SK-N-SH (cell line): ENCODE measurements at places on chromosomes 13 and 19. TPM values are rescaled to one million over a fixed set of nuclear protein-coding genes. Genes with fewer than 3 reads are reported as not detected.

DNA sequence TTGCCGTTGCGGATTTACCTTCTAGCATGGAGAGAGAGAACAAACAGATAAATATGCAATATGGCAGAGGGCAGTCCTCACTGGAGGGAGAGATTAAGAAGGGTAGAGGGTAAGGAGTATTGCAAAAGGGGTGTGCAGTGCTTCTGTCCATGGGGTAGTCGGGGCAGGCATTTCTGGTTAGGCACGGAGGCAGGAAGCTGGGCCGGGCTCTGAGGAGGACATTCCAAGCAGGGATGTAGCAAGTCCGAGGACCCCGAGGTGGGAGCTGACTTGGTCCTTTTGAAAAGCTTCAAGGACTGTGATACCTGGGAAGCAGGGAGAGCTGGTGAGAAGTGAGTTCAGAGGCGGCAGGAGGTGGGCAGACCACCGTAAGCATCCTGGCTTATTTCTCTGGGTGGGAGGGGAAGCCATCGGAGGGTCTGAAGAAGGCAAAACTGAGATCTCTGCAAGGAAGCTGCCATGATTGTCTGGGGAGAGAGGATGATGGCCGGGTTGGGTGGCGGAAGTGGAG, 214.9 kb downstream of the FGF9 start:
- no peaks in the 10 kb centered on the region for H3K36me3 ChIP-seq
- no peak overlapping the region for H3K4me3 ChIP-seq
- no peak for DNase-seq
- no peaks in the 10 kb centered on the region for H3K4me1 ChIP-seq

GRCh38 chr13:54611390-54611789, 1582.8 kb downstream of the OLFM4 start:
- H3K4me3 ChIP-seq: no peak overlapping the region
- H3K36me3 ChIP-seq: no peaks in the 10 kb centered on the region
- DNase-seq: no peak
- no peak overlapping the region for H3K27ac ChIP-seq
- H3K27me3 ChIP-seq: no peaks in the 10 kb centered on the region

DNA sequence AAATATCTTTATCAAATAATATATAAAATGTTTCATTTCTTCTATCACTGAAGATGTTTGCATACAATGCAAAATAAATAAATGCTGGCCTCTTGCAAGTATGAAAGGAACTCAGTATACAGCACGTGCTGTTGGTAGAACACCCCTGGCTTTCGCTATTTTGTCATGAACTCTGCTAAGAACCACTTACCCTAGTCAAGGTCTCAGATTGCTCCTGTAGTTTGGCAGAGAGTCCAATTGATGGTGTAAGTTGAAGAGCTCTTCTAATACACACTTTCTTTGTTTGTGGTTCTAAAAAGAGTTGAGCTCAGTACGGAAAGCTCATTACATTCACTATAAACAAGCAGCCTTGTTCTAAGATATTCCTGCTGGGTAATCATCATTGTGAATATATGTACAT, 1258.9 kb downstream of the EFNB2 start:
- no peaks in the 10 kb centered on the region for H3K27me3 ChIP-seq
- H3K27ac ChIP-seq: no peak overlapping the region
- DNase-seq: no peak
- H3K4me3 ChIP-seq: no peak overlapping the region
- peaks cover 18% of the 10 kb centered on the region; the same call in 1 of the 2 replicates for H3K4me1 ChIP-seq

DNA sequence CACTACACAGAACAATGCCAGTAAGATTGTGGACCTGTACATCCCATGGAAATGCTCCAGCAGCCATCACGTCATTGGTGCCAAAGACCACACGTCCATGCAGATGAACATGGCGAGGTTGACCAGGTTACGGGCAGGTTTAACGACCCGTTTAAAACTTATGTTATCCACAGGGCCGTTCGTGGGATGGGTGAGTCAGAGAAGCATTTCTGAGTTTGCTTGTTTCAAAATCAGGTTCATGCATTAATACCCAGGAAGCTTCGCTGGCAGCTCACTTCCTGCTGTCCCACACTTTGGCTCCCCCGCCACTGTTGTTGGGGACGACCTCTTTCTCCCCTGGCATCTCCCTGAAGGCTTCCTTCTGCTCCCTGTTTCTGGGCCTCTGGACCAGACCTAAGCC, 194.1 kb downstream of the USP12 start:
- H3K27me3 ChIP-seq: no peaks in the 10 kb centered on the region
- H3K4me1 ChIP-seq: no peaks in the 10 kb centered on the region

DNA sequence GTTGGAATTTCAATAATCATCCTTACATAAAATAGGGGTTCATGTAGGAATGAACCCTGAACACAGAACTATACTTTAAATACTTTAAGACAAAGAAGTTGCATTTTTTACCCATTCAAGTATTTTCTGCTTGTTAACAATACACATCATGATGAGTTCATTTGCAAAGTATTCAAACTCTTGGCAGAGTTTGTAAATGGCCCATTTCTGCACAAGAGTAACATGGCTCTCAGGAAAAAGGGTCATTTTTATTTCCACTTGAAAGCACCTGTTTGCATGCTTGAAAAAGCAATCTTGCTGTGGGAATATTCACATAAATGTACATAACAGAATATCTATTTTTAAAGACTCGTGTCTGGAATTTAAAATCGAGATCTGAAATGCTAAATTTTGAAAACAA, 18.1 kb downstream of the ESD start:
- peak overlapping the region; percentile 1; the same call in 1 of the 2 replicates for H3K27ac ChIP-seq
- DNase-seq: no peak
- no peak overlapping the region for H3K4me3 ChIP-seq
- no peaks in the 10 kb centered on the region; the same call in 1 of the 2 replicates for H3K4me1 ChIP-seq
- peaks cover 91% of the 10 kb centered on the region for H3K36me3 ChIP-seq

DNA sequence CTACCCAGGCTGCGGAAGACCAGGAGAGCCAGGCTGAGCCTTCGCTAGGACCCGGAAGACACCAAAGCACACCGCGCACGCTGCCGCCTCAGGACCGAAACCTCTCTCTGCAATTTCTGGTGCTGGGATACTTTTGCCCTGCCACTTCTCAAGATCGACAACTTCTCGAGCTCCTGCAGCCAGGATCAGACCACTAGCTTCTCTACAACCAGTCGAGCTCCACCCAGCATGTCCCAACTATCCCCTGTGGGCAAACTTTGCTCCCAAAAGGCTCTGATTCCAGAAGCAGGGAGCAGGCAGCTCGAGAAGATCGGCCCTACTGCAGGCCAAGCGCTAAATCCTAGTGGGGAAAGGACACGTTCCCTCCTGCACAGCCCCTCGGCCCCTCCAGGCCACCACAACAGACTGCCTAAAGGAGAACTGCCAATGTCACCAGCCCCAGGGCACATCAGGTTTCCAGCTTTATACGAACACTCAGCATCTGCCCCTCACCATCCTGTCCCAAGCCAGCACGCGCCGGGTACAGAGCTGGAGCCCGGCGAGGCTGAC, 979 bp downstream of the AKAP8 start:
- H3K4me3 ChIP-seq: peak overlapping the region; percentile 91
- peak; percentile 62 for DNase-seq
- H3K4me1 ChIP-seq: peaks cover 32% of the 10 kb centered on the region
- H3K27me3 ChIP-seq: no peaks in the 10 kb centered on the region

DNA sequence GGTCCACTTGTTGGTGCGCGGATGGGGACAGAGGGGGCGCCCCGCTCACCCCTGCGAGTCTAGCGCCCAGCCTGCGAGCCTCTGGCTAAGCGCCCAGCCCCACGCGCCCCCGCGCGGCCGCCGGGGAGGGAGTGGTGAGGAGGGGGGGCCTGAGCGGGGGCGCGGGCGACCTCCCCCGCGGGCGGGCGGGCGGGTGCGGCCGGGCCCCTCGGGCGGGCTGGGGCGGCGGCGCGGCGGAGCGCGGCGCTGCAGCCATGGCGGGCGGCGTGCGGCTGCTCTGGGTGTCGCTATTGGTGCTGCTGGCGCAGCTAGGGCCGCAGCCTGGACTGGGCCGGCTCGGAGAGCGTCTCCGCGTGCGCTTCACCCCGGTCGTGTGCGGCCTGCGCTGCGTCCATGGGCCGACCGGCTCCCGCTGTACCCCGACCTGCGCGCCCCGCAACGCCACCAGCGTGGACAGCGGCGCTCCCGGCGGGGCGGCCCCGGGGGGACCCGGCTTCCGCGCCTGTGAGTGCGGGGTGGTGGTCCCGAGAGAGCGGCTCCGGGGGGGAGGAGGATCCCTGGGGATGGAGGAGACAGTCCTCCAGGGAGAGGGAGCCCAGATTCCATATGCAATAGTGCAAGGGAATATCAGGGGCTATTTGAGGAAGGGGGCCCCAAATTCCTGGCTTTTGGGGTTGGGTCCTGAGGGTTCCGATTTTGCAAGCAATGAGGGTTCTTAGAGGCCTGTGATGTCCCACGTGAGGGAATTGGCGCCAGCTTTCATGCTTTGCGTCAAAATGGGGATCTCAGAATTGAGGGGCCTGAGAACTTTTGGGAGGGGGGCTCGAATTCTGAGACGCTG, at the start of gene LTBP4:
TSS of gene LTBP4 (plus strand) at position 236 of the 841 bp plus-strand sequence. CDS start at position 255, 19 bp downstream.
- peak; percentile 74 for DNase-seq
- H3K4me1 ChIP-seq: peaks cover 7% of the 10 kb centered on the region; the same call in 1 of the 2 replicates
- H3K27ac ChIP-seq: no peak within 1 kb of the TSS
- no peaks in the 10 kb centered on the region for H3K36me3 ChIP-seq
- H3K4me3 ChIP-seq: peak within 1 kb of the TSS; percentile 46
- no peaks in the 10 kb centered on the region for H3K27me3 ChIP-seq

DNA sequence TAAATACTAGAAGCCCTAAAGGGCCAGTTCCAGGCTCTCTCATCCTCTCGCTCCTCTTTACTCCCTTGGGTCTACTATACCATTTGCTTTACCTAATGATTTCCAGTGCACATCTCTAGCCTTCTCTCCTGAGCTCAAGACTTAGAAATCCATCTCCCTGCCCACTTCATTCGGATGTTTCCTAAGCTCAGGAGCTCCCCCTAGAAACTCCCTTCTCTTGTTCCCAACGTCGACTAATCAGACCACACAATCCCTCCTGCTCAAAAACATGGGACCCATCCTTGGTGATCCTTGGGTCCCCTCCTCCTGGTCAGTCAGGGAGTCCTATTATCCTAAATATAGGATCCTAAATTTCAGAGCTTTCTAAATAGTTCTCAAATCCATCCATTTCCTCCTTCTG, 21.1 kb upstream of the STK24 start:
- no peak for DNase-seq
- no peak overlapping the region for H3K4me3 ChIP-seq
- H3K27ac ChIP-seq: no peak overlapping the region
- H3K27me3 ChIP-seq: no peaks in the 10 kb centered on the region
- H3K36me3 ChIP-seq: no peaks in the 10 kb centered on the region

DNA sequence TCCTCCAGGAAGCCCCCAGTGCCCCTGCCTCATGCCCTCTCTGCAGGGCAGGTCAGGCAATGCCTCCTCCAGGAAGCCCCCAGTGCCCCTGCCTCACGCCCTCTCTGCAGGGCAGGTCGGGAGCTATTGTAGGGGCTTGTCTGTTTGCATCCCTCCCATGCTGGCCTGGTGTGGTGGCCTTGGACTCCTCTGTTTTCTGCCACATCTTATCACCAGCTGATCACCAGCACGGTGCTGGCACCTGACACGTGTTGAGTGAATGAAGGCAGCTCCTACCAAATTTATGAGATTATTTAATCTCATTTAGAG, 51.5 kb upstream of the C13orf46 start:
- H3K4me1 ChIP-seq: no peaks in the 10 kb centered on the region
- peaks cover 6% of the 10 kb centered on the region for H3K36me3 ChIP-seq

GRCh38 chr13:76723551-76724232, 162.5 kb downstream of the KCTD12 start:
- peak overlapping the region; percentile 53; the same call in 1 of the 2 replicates for H3K27ac ChIP-seq
- no peaks in the 10 kb centered on the region for H3K4me1 ChIP-seq
- no peaks in the 10 kb centered on the region for H3K36me3 ChIP-seq
- H3K27me3 ChIP-seq: no peaks in the 10 kb centered on the region
- DNase-seq: no peak
- H3K4me3 ChIP-seq: no peak overlapping the region

DNA sequence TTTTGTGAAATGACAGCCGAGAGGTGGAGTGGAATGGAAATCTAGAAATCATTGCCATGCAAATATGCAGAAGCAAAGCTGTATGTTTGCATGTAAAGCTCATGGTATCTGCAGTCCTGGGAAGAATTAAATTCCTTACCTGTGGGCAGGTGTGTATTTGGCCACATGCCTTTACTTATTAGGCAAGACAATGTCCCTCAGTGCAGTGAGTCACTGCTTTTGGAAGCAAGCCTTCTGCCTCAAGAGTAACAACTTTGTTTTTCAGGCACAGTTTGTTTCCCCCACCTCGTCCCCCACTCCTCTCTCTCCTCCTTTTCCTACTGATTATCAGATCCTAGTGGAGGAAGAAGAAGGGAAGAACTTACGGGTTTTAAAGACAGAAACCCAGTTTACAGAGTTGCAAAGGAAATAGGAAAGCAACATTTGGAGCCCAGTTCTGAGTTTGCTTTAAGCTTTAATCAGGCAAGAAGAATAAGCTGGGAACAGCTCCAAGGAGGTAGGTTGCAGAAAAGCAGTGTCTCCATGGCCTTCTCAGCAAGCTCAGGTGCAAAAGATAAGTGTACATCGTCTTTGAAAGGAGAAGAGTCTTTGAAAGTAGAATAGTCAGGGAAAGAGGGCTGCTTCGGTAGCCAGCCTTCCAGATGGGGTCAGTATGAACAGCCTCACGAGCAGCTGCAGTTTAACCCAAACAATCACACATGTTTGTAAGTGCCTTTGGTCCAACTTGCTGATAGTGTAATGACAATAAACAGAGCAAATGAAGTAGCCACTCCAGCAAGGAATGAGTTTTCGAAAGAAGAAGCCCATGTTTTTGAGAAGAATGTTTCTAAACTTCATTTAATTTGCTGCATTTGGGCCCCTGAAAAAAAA, 190.1 kb downstream of the KLF5 start:
- DNase-seq: peak; percentile 31
- H3K4me3 ChIP-seq: no peak overlapping the region
- H3K4me1 ChIP-seq: no peaks in the 10 kb centered on the region
- H3K36me3 ChIP-seq: no peaks in the 10 kb centered on the region
- no peaks in the 10 kb centered on the region for H3K27me3 ChIP-seq
- no peak overlapping the region for H3K27ac ChIP-seq

- DNase-seq: no peak
- H3K4me3 ChIP-seq: no peak overlapping the region
- no peaks in the 10 kb centered on the region for H3K27me3 ChIP-seq
- peaks cover 14% of the 10 kb centered on the region; the same call in 1 of the 2 replicates for H3K4me1 ChIP-seq
- no peak overlapping the region for H3K27ac ChIP-seq
These were observed 8.8 kb downstream of the PPP2R1A start for GRCh38 chr19:52198678-52199077.

- H3K4me3 ChIP-seq: peak overlapping the region; percentile 98
- peaks cover 9% of the 10 kb centered on the region; the same call in 1 of the 2 replicates for H3K36me3 ChIP-seq
- no peaks in the 10 kb centered on the region for H3K27me3 ChIP-seq
- peak overlapping the region; percentile 95 for H3K27ac ChIP-seq
- peaks cover 19% of the 10 kb centered on the region for H3K4me1 ChIP-seq
- peak; percentile 90 for DNase-seq
These were observed 4.2 kb upstream of the SPACA6 start for GRCh38 chr19:51688671-51689571.

GRCh38 chr19:40742477-40742876, 7.8 kb downstream of the ACTMAP start:
- H3K4me3 ChIP-seq: no peak overlapping the region
- 0 out of 2 replicates have a peak, but pooled peaks cover 4% of the 10 kb centered on the region for H3K4me1 ChIP-seq
- peaks cover 4% of the 10 kb centered on the region for H3K36me3 ChIP-seq
- DNase-seq: no peak
- no peaks in the 10 kb centered on the region for H3K27me3 ChIP-seq
- no peak overlapping the region for H3K27ac ChIP-seq

- H3K27me3 ChIP-seq: no peaks in the 10 kb centered on the region; the same call in 1 of the 2 replicates
- no peak overlapping the region for H3K4me3 ChIP-seq
- no peak overlapping the region for H3K27ac ChIP-seq
- DNase-seq: no peak
These were observed 117.7 kb upstream of the CACNA1A start for GRCh38 chr19:13623716-13624710.

The DKKL1 gene
- polyA plus RNA-seq: 0.36 and 0.47 TPM in 2 replicates

The LGALS14 gene
- polyA plus RNA-seq: not detected in 2 replicates

The YJU2 gene
- polyA plus RNA-seq: 25.3 and 29.0 TPM in 2 replicates

The CILP2 gene
- 0.96 and 1.9 TPM in 2 replicates for polyA plus RNA-seq

The FLT1 gene
- 0.20 and 0.41 TPM in 2 replicates for polyA plus RNA-seq

The KXD1 gene
- 151 and 165 TPM in 2 replicates for polyA plus RNA-seq

The ACP7 gene
- 0.24 and 0.36 TPM in 2 replicates for polyA plus RNA-seq

The REXO1 gene
- polyA plus RNA-seq: 9.0 and 18.8 TPM in 2 replicates

The STARD13 gene
- polyA plus RNA-seq: 5.7 and 6.6 TPM in 2 replicates
